ENCODE measurements at places on chromosomes 4 and X.

DNA sequence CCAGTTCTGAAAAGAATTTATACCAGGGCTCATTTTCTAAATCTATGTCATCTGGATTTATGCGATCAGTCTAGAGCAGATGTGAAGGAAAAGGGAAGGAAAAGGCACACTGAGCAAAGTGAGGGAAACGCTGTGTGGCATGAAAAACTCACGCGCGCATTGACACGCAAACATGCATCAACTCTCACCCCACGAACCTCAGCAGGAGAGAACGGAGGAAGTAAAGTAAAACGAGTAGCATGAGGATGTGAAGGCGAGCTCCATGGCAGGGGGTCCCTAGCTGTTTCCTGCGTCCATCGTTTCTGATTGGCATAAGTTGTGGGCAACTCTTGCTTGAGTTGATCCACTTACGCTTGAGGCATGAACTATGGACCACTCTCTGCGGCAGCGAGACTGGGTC is 102.8 kb upstream of the PDLIM3 start:
- DNase-seq: no peak

DNA sequence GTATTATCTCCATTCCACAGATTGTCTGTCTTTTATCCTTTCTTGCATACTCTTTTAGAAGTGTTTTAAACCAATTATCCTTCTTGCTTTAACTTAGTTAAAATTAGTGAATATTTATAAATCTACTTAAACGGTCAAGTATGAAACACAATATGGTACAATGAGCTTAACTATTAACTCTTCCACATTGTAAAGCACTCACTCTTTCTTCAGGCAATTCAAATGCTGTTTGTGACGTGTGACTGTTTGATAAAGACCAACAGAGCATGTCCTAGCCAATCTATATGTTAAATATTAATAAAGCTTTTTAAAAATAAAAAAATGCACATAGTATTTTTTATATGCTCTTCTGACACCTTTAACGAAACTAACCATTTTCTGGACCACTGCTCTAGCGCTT is 192.7 kb downstream of the ARAP2 start:
- DNase-seq: no peak

DNA sequence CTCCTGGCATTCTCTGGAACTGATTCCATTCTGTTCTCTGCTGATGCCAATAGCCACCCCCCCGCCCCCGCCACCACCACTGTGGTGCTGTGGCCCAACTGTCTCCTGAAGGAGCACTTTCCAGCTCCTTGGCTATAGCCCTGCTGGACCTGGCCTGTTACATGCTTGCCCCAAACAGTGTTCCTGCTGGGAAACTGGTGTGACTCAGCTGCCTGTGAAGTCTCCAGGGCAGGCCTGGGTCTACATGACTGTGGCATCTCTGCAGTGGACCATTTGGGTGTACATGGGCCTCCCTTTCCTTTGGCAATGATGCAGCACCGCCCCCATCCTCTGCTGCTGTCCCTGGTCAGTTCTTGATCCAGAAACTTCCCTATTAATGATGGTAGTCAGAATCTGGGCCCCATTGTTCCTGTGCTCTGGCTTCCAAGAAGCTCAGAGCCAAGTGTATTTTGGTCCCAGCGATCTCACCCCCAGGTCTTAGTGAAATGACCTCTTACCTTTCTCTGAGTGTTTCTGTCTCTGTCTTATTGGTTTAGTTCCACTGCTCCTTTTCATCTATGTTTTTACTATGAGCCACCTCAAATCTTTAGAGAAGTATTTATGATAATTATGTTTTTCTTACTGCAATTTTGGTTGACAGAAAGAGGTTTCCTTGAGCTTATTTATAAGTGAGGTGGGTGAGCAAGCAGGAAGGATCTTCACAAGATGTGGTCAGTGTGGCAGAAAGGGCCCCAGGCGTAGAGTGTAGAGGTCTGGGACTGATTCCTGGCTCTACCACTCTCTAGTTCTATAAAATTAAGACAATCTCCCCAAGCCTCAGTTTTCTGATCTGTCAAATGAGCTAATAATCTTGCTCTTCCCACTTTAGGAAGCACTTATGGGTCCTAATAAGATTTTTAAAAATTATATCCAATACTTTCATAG is 210.7 kb upstream of the EOLA2 start:
- no peak for DNase-seq

- peak; percentile 39 for DNase-seq
Observed at GRCh38 chrX:45716750-45717149, 516.1 kb upstream of the DIPK2B start.

DNA sequence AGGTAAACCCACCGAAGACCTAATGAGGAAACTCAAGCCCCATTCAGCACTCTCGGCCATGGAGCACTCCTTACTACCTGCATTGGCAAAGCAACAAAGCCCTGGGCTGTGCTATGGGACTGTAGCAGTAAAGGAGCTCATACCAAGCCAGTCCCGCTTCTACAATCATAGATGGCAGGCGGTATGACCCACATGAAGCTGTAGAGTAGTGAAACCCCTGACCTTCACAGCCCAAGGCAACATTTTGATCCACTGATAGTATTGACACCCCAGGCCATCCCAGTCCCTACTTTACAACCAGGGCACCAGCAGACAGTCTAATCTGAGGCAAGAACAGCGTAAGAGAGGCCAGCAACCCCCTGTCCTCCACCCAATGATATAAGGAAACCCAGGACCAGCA is 25.2 kb downstream of the CENPC start:
- DNase-seq: no peak

DNA sequence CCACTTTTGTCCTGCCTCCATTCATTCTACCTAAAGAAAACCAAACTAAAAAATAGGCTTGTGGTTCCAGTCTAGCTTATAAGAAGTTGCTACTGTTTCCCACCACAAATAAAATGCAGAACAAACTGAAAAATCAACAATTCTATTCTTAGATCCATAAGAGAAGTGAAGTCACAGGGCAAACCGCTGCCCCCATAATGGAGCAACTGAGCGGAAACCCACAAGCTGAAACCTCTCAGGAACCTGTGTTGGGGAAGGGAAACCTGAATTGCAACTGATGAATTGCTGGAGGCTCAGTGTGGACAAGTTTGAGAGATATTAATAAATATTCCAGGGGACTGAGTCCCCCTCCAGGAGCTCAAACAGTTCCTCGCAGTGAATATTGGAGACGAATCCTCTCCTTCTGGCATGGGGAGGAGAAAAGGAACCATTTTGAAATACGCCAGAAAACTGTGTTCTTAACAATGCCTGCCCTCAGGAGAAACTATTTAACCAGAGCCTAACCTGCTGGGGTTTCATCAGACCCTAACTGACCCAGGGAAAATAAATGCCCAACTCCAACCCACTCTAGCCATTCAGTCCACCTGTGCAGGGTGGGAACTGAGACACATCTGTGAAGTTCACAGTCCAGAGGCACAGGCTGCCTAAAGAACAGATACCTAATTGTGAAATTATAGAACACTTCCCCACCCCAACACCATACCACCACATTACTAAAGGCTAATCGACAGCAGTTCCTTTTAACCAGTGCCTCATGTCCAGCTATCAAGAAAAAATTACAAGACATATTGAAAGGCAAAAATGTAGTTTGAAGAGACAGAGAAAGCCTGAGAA is 22.8 kb upstream of the SH3RF1 start:
- peak; percentile 89 for DNase-seq

- no peak for DNase-seq
Observed at GRCh38 chr4:114209584-114209983, 230.1 kb upstream of the ARSJ start.

DNA sequence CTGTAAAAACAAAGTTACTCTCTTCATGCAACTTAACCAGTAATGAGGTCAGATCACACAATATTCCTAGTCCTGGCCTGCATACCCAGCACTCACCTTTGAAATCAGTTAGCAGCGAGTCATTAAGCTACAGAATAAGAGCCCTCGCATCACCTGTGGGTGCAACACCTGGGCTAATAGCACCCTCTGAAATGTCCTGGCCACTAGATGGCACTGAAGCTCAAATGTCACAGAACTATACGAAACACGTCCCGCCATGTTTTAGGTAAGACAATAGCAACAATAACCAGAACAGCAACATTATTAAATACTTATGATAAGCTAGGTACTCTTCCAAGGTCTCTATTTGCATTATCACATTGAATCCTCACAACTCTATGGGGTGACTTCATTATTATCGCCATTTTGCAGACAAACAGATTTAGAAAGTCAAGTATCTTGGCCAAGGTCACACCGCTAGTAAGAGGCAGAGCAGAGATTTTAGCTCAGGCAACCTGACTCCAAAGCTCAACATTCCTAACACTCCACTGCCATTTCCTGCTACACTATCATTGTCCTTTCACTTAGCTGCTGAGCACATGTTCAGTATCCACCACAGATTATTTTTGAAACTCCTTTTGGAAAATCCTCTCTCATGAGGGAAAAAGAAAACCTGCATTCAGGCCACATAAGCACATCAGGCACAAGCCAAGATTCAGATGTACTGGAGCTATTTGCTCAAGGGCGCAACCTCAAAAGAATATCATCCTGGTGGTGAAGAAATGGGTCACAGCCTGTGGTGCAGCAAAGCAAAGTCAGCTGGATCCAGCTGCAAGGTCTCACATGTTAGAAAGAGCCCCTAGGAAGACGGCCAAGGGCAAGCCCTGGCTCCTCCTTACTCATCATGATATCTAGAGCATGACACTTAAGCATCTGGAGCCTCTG is 59.5 kb upstream of the KDR start:
- no peak for DNase-seq

- DNase-seq: no peak
Observed at GRCh38 chr4:48470570-48470969, 12.6 kb upstream of the SLC10A4 start.

DNA sequence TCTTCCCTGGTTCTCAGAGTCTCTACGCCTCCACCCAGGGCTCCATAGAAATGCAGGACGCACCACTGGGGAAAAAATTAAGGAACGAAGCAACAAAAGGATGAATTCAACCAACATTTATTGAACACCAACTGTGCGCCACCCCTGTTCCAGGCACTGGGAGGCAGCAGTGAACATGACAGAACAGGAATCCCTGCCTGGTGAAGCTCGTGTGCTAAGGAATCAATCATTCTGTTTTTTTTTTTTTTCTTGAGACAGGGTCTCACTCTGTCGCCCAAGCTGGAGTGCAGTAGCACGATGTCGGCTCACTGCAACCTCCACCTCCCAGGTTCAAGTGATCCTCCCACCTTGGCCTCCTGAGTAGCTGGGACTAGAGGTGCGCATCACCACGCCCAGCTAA is 1.9 kb upstream of the FTSJ1 start:
- peak; percentile 6 for DNase-seq

DNA sequence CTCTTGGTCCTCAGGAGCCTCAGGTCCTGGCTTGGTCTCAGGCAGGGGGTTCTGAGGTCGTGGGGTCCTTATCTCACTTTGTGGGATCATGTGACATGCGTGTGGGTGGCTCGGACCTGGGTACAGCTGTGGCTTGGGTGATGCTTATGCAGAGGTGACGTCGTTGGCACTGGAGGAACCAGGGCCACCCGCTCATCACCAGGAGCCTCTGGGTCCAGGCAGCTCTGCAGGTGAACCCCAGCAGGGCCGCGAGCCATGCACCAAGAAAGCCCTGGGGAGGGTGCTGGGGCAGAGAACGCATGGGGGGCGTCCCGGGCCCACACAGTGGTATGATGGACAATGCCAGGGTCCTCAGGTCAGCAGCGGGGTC is 8.7 kb downstream of the ATP5ME start:
- no peak for DNase-seq

DNA sequence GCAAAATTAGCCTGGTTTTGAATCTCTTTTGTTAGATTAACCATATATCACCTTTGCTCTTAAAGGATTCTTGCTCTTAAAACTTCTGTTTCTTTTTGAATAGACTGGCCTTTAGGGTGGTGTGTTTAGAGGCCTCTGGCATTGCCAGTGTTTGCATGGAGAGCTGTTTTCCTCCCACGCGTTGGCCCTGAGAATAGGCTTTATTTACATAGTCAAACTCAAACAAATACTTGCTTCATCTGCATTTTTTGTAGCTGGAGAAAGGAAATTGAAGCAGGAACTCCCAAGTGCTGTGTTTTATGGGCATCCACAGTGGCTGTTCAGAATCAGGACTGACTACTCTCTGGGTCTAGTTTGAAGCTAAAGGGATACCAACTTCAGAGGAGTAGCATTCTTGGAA is 2.7 kb downstream of the SHROOM2 start:
- no peak for DNase-seq

GRCh38 chr4:52071791-52072546 is 20.9 kb downstream of the SPATA18 start:
- DNase-seq: no peak

GRCh38 chr4:39045827-39046221 is 13.6 kb upstream of the TMEM156 start:
- DNase-seq: peak; percentile 14

DNA sequence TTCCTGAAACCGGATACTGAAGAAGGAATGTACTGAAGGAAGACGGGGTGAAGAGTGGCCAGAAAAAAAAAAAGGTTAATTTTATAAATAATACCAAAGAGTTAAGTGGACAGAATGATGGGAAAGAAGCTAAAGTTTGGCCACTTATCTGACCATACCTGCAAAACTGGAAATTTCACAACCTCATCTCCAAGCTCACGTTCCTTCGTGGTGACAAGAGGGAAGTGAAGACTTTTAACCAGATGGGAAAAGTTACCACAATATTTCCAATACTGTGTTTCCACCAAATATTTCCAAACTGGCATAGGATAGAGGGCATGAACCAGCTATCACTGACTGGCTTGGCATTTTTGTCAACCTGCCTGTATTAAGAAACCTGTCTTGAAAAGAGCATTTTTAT is 56.4 kb downstream of the MAML3 start:
- no peak for DNase-seq

Data from inflammatory macrophage (primary cell).